ENCODE measurements at places on chromosomes 6 and 20.
A peak's percentile ranks its signal among the peaks of the same experiment; 100 is the strongest.

- no peak for DNase-seq
Observed at GRCh38 chr6:110613356-110613755, 136.9 kb upstream of the SLC22A16 start.

DNA sequence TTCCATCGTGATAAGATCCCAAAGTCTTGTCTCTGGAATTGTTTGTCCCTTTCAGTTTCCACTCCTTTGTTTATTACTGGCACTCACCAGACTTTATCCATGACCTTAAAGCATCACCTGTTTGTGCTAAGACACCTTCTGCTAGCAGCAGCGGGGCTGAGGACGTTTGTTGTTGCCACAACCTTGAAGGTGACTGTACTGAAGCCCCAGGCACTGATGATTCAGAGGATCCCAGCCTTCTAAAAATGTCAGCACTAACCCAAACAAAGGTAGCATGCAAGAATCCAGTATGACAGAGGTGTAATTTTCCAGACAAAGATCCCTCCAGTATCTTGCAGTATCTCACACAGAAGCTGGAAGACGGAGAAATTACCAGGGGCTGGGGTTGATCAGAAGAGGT, 28.9 kb upstream of the SMIM8 start:
- no peak for DNase-seq

GRCh38 chr6:29702519-29703103, 20.6 kb upstream of the HLA-F start:
- peak; percentile 54 for DNase-seq

- no peak for DNase-seq
Observed at GRCh38 chr20:57433657-57434389, 42.6 kb downstream of the RBM38 start.

DNA sequence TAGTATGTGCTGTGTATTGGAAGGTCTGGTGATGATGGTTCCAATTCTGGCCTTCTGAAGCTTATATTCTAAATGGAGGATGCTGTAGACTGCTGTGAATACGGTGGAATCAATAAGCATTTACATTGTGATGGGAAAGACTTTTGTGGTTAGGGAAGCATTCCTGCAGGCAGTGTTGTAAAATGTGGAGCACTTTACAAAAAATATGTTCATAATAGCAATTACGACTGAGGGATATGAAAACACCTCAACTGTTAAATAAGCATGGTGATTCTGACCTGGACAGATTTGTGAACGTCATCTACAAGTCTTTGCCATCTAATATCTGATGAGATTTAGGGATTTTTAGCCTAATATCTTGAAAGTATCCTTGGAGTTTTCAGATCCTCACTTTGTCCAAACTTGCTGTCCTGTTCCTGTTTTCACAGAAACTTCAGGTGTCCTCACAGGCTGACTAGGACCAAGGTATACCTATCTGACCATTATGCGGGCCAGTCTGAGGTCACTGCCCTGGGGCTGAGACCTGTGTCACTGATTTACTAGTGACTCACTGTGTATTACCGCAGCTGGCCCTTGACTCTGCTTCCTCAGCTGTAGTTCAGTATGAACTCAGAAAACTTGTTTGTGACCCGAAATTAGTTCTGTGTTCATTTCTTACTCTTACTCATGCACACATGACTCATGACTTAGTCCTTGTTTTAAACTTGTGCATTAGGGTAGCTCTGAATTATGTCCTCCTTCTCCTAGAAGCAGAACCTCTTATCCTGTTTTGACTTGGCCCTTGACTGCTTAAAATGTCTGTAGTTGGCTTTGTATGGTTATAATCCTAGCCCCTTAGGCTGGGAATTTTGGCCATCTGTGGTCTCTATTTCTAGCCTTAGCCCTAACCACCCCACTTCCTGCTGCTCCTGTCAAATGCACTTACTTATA, 343.0 kb downstream of the CDKAL1 start:
- DNase-seq: no peak

DNA sequence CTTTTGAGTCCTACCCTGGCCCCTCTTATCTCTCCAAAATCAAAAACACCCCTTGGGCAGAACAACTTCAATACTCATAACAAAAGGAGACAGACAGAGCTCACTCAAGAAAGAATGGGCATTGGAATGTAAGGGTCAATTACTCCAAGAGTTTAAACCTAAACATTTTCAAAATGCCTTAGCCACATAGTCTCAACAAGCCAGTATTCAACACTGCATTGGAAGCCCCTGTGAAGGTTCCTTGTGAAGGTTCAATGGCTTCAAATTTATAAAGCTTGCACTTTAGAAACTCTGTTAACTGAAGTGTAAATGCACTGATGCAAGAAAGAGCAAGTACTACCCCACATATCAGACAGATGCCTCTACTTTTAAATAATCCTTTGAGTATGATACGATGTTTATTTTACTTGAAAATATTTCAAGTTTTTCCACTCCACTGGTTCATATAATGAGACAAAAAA, 139.1 kb upstream of the LAMP5 start:
- no peak for DNase-seq

DNA sequence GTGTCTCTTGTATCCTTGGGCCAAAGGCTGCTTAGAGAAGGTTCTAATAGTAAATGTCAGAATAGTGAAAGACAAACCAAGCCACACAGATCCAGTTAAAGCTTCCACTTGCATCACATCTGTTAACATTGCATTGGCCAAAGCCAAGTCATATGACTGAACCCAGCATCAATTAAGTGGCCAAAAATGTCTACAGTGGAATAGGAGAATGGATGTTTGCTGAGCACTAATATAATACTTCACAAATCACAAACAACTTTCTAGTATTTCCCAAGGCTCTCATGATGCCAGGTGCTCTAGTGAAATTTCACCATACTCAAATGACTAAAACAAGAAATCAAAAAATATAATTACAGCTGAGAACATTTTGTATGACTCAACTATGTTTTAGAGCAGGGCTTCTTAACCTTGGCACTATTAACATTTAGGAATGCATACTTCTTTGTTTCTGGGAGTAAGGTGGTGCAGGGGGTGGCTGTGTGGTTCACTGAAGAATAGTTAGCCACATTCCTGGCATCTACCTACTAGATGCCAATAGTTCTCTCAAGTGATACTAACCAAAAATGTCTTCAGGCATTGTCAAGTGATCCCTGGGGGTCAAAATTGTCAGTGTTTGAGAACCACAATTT, 148.0 kb upstream of the SPTLC3 start:
- DNase-seq: no peak

DNA sequence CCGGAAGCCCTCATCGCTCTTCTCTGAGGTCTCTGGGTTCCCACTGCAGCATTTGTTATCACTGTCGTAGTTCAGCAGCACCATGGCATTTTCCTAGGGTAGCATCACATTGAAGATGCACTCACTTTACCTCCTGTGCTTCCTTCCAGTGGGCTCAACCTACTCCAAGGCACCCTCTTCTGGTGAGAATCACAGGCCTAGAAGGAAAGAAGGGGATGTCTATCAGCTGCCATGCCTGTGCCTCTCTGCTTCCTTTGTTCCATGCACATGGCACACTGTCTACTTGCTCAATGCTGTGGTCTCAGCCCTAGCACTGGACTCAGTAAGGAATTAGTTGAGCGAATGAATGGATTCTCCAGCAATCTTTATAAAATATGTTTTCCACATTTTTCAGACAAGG, 22.6 kb downstream of the CST4 start:
- no peak for DNase-seq

- no peak for DNase-seq
Observed at GRCh38 chr20:20405623-20406022, 37.7 kb downstream of the INSM1 start.

DNA sequence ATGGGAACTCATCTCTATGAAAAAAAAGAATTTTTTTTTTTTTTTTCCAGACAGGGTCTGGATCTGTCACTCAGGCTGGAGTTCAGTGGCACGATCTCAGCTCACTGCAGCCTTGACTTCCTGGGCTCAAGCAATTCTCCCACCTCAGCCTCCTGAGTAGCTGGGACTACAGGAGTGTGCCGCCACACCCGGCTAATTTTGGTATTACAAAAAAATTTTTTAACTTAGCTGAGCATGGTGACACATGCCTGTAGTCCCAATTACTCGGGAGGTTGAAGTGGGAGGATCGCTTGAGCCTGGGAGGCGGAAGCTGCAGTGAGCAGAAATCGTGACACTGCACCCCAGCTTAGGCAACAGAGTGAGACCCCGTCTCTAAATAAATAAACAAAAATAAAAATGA, 7.5 kb downstream of the DEF6 start:
- no peak for DNase-seq

DNA sequence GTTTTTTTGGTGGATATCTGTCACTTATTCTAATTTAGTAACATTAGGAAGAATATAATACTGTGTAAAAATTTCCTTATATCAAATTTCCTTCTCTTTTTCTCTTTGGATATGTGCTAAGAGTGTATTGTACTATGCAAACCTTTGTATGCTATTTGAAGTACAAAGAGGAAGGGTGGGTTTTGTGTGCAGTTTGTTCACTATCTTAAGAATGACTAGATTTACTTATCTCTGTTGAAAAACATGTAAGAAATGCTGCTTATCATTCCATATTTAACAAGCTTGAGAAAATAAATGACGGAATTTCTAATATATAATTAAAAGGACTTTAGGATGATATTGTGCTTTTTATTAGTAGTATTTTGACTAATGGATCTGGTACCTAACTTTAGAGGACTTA, 13.1 kb downstream of the CD2AP start:
- DNase-seq: no peak

DNA sequence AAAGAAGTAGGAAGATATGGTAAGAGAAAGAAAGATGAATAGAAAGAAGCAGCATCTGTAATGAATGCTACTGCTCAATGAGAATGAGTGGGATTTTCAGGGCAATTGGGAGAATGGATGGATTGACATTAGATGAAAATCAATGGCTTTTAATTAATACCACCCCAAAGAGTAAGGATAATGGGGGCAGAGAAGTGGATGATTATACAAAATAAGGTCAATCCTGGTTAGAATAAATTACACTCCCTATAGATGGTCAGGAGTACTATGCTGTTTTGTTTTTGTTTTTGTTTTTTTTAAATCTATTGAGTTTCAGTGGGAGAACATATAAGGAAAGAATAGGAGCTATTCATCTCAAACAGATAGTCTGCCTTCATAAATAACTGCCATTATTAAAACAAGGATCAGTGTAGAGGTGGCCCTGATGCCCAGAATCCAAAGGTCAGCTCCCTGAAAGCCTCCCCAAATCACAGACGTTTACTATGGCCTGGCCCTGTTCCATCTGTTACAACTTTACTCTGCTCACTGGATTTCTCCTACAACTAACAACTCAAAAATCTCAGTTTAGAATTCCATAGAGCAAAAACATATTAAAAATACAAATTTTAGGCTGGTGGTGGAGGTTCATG, 535.4 kb upstream of the NRSN1 start:
- DNase-seq: no peak

DNA sequence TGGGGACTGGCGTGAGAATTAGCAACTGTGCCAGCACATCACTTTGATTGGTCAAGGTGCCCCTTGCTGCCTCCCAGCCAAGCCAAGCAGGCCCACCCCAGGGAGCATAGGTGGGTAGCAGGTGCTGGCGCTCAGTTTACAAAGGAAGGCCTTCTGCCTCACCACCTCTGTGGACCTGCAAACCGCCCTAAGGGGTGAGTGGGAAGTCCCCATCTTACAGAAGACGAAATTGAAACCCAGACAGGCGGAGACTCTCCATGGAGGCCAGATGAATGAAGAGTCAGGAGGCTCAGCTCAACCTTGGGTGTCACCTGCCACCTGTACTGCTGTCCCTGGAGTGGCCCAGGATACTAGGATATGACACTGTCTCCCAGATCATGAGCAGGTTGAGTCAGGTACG, 21.5 kb upstream of the MAS1L start:
- DNase-seq: no peak

- no peak for DNase-seq
Observed at GRCh38 chr6:19578481-19578880, 258.7 kb upstream of the ID4 start.

DNA sequence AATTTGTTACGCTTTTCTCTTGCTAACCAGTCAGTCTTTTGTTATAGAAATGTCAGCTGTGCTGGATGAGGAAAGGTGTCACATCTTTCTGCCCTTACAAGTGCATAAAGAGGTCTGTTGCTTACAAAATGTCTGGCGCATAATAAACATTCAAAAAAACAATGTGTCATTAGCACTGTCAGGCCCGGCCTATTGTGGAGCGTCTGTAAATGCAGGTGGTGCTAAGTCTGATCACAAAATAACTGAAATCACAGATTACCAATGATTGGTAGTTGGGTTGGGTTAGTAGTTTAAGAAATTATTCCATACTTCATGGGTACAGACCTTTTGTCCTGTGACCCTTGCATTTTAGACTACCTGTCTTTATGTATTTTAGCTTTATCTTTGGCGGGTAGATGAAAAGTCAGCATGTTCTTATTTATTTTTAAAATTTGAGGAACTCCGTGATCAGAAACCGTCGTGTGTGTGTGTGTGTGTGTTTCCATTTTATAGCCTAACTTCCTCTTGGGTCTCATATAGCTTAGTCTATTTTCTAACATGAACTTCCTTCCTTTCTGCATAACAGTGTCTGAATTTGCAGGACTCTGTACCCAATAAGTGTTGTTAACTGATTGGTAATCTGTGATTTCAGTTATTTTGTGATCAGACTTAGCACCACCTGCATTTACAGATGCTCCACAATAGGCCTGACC, 88.1 kb upstream of the IFNGR1 start:
- no peak for DNase-seq

DNA sequence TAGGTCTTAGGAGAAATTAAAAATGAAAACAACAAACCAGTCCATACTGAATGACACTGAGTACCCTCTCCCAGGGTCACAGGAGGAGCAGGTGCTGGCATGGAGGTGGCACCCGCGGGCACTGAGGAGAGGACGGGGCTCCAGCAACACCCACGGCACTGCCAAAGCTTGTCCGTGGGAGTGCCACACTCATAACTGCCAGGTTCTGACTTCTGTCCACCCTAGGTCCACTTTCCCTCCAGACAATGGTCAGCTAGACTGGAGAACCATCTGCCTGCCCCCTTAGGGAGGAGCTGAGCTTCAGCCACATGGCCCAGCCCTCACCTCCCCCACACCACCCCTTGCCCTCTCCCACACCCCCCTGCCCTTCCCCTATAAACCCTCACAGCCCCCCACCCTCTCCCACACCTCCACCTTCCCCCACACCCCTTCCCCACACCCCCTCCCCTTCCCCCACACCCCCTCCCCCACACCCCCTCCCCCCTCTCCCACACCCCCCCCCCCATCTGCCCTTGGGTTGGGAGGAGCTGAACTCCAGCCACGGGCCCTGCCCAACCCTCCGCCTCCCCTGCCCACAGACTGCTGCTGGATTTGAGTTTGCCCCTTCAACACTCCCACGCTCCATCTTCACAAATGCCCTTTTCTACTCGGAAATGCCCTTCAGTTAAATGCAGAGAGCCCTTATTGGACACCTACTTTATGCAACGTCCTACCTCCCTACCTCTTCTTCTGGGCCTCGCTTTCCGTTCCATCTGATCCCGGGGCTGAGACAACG, 129.6 kb downstream of the TAF4 start:
- no peak for DNase-seq

GRCh38 chr6:43124481-43124880, 46.6 kb upstream of the SRF start:
- no peak for DNase-seq

DNA sequence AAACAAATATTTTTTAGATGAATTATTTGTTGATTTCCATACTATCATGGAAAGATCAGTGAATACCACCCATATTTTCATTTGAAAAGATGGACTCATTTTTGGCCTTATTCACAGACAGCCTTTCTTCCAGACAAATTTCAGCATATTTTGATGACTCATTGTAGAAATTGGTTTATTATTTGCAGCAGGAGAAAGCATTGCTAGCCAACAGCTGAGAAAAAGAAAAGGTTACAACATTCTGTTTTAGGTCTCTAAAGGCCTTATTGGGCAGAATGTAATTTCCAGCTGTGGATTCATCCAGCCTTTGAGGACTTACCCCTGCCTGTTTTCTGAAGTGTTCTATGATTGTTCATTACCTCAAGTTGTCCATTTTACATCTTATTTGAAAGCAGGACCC, 201.9 kb downstream of the PLCB4 start:
- no peak for DNase-seq

Measured in activated naive CD8-positive, alpha-beta T cell treated with anti-CD3 and anti-CD28 coated beads, Interleukin-2, amount 50 U/mL, for 16 hours (primary cell).